NCI-H1694 (cell line): ENCODE measurements at places on chromosomes 13 and 19.

DNA sequence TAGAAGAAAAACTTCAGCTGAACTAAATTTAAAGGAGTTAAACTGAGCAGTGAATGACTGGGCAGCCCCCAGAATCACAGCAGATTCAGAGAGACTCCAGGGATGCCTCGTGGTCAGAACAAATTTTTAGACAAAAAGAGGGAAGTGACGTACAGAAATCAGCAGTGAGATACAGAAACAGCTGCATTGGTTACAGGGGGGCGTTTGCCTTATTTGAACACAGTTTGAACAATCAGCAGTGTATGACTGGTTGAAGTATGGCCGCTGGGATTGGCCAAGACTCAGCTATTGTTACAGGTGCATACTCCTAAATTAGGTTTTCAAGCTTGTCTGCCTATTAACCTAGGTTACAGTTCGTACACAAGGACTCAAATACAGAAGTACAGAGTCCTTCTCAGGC, 2.2 kb upstream of the SPRYD7 start:
- no peak for DNase-seq

GRCh38 chr19:17623224-17623935, 64.8 kb downstream of the UNC13A start:
- DNase-seq: no peak

- DNase-seq: no peak
These were observed 611.1 kb downstream of the TBC1D4 start for GRCh38 chr13:74870865-74871264.

DNA sequence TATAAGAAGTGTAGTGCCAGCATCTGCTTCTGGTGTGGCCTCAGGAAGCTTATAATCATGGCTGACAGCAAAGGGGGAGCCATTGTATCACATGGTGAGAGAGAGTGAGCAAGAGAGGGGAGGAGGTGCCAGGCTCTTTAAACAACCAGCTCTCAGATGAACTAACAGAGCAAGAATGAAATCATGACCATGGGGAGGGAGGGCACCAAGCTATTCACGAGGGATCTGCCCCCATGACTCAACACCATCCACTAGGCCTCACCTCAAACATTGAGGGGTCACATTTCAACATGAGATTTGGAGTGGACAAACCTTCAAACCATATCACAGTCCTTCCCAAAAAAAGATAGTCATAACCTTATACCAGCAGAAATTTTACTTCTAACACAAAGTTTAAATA, 174.0 kb downstream of the GPC5 start:
- no peak for DNase-seq

GRCh38 chr19:30170081-30170480, 202.1 kb upstream of the ZNF536 start:
- DNase-seq: no peak

- DNase-seq: no peak
These were observed 15.9 kb upstream of the JUND start for GRCh38 chr19:18297308-18297707.
